ENCODE measurements at places on chromosomes 5 and 9.
A peak's percentile ranks its signal among the peaks of the same experiment; 100 is the strongest.

DNA sequence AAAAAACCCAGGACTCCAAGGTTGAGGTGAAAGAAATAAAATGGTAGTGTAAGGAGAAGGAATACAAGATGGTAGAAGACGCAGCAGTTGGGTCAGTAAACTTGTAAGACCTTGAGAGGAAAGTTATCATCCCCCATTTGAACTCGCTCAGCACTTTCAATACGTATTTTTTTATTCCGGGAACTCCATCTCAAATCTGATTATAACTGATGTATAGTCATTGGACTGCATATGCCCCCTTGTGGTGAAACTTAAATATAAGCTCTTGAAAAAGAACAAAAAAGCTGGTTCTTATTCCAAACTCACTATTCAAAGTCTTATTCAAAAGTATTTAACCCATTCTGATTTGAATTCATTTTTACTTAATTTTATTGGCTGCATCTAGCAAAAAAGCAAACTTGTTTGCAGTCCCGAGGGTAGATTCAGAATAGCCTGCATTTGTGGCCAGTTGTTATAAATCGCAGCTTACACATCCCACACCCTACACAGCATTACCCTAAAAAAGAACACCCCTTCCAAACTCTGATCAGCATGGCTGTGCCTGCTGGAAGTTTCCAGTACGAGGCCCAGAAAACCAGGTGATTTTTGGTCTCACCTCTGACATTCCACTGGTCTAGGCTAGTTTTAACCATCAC is 118.0 kb downstream of the ESM1 start:
- DNase-seq, result peak; percentile 60

- no peak for DNase-seq
These were observed 454.0 kb upstream of the DAP start for GRCh38 chr5:11214864-11215644.

- DNase-seq, result no peak
These were observed 2228.7 kb upstream of the WWC1 start for GRCh38 chr5:166062719-166063118.

GRCh38 chr9:114434878-114435311 is 47.1 kb upstream of the AKNA start:
- peak; percentile 43 for DNase-seq

GRCh38 chr9:79638806-79639205 is 67.0 kb downstream of the TLE4 start:
- no peak for DNase-seq

GRCh38 chr9:133999851-134000265 is 7.7 kb upstream of the VAV2 start:
- DNase-seq, result no peak

DNA sequence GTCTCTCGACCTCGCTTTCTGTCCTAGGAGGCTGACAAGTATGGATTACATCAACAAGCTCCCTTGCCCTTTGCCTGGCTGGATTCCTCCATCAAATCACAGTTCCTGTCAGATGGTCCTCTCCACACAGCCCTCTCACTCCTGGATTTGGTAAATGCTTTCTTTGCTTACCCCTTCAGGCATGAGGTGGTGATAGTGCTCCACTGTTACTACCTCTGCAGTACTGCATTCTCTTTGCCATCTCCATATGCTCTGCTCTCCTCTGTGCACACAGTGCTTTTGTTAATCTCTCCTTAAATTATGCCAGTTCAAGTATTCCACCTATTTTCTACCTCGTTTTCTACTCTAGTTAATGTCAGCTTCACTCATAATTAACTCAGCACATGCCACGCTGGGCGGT is 279.2 kb downstream of the DMAC1 start:
- DNase-seq, result no peak

- no peak for DNase-seq
These were observed 23.6 kb downstream of the COL27A1 start for GRCh38 chr9:114178756-114179450.

GRCh38 chr5:137035480-137035878 is 463.6 kb downstream of the SPOCK1 start:
- DNase-seq, result peak; percentile 30

DNA sequence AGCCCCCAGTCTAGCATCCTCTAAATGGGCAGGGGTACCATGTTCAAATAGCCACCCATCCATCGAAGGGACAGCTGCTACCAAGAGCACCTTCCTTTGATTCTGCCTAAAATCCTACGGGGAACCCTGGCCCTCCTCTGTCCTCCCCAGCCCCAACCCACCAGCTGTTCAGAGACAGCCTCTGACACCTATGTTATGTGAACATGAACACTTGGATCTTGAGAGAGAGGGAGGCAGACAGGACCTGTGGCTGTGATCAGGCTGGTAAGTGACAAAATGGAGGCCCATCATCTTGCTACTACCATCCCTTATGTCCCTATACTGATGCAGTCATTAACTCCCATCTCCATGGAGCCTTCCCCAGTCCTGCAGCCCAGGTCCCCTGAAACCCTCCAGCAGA is 8.2 kb downstream of the SLC23A1 start:
- no peak for DNase-seq

- no peak for DNase-seq
These were observed 288.3 kb downstream of the ENC1 start for GRCh38 chr5:74352256-74352655.

DNA sequence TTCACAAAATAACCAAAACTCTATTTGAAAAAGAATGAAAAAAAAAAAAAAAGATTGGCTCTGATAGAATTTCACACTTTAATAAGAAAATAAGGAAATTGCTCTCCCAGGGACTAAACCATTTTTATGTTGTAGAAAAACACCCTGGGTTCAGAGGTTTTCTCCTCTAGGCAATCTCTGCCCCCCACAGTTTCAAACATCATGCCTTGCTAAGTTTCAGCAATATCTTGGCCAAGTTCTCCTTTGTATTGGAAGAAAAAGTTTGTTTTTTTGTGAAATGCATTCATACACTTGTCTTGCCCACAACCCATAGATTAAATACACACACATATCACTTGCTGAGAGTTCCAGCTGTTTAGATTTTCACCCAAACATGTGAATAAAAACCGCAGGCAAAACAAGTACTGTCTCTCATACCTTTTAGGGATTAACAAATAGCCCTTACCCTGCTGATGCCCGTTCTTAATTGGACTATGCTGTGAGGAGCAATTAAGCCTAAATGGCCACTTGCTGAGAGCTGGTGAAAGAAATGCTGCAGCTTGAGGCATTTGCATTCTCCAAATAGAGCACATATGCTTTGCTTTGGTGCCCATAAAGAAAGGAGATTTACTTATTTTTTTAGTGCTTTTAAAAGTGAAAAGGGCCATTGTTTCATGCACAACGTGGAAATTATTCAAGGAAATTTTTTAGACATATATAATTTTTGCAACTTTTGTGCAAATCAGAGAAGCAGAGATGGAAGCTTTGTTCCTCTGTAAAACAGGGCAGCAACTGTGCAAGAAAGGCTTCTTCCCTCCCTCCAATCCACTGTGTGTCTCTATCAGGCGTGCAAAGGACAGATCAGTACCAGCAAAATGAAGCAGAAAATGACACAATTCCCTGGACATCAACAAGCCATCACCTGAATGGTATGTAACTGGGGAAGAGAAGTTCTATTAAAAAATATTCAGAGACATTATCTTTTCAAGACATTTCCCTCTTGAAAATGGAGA is 262.4 kb upstream of the KIF2A start:
- no peak for DNase-seq

- DNase-seq, result no peak
These were observed 54.0 kb downstream of the SECISBP2 start for GRCh38 chr9:89372230-89372816.

- no peak for DNase-seq
These were observed 372.1 kb downstream of the ARRDC3 start for GRCh38 chr5:91011029-91011428.

DNA sequence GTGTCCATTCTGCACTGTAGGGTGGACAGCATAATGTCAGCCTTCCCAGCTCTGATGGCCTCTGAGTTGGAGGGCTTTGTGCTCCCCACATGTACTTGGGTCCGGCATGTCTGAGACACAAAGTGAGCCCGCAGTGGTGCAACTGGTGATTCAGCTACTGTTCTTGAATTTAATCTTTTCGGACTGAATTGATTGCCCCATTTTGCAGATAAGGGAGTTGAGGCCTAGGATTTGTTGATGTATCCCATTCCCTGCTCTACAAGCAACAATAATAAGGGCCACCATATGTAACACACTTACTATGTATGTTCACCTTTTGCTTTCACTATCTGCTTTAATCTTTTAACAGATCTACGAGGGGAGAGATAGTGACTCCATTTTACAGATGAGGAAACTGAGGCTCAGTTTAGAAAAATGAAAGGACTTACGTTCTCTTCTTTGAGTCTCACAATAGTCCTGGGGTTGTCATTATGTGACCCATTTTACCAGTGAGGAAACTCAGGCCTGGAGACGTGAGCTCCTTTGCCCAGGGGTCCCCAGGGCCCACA is 4.5 kb downstream of the GSN start:
- no peak for DNase-seq

- no peak for DNase-seq
These were observed 521.3 kb downstream of the KCTD16 start for GRCh38 chr5:144691936-144692335.

DNA sequence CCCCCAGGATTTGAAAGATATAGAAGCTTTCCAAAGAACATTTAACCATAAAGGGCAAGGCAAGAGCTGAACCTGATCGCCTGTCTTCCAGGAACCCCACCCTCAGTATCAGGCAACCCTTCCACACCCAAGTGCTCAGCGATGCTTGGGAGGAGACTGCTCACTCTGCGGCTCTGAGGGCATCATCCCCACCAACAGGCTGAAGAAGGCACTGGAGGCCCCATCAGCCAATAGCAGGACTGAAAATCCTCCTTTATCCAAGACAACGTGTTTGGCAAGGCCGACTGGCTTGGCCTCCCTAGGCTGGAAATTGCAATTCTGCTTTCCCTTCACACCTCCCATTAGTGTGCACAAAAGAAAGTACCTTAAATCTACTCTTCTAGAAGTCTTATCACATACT is 1.4 kb upstream of the PPP2CA start:
- DNase-seq, result peak; percentile 60

All from kidney tubule cell (primary cell).